ENCODE measurements at places on chromosomes 11 and 22.

- no peak for DNase-seq
Measured at GRCh38 chr22:21652547-21653545, 10.7 kb downstream of the SDF2L1 start.

GRCh38 chr11:29564486-29564885 is 452.3 kb downstream of the KCNA4 start:
- DNase-seq, result peak; percentile 86

DNA sequence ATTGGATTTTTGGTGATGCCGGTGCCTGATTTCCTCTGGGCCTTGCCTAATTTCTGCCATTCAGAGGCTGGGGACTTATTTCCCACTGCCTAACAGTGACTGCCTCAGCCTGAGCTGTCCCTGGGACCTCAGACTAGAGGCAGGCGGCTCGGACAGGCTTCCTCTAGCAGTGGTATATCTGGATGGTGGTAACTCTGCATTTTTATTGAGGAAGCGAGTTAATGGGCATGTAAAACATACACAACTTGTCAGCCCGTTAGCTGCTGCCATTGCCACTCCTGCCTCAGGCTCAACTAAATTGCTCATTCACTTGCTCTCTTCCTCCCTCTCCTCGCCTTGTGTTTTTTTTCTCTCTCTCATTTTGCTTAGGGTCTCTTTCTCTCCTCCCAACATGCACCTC is 561.6 kb downstream of the BUD13 start:
- no peak for DNase-seq

DNA sequence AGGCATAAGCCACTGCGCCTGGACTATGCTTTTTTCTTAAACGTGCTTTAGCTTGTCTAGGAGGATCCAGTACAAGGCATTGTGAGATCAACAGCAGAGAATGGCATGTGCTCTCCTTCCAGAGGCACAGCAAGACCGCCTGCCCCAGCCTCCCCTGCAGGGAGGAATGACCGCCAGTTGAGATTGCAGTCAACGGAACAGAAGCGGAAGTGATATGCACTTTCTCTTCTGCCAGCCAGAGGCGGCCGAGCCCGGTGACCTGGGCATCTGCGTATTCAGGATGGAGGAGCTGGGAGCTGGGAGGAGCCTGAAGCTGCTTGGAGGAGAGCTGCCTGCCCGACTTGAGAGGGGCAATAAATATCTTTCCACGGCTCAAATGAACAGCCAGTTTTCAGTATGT is 243.0 kb downstream of the CTTN start:
- peak; percentile 11 for DNase-seq

DNA sequence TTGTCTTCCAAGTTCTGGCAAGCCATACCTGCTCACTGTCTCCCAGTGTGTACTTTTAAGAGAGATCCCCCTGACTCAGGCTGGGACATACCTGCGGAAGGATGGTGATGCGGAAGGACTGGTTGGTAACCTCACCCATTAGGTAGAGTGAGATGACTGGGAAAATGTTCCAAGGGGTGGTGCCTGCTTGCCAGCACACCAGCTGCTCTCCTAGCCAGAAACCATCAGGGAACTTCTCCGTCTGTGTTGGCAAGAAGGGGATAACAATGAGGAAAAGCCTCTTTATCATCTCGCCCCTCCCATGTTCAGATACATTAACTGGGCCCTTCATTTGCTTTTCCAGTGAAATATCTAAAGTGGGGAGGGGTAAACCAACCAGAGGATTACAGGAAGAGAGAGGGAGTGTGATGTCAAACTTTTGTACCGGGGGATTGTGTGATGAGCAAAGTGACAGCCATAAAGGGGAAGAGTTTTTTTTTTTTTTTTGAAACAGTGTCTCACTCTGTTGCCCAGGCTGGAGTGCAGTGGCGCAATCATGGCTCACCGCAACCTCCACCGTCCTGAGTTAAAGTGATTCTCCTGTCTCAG is at the start of gene BACE1-AS:
Gene BACE1-AS, plus strand, starts transcription at position 538 of the 588 bp plus-strand sequence.
- no peak for DNase-seq

DNA sequence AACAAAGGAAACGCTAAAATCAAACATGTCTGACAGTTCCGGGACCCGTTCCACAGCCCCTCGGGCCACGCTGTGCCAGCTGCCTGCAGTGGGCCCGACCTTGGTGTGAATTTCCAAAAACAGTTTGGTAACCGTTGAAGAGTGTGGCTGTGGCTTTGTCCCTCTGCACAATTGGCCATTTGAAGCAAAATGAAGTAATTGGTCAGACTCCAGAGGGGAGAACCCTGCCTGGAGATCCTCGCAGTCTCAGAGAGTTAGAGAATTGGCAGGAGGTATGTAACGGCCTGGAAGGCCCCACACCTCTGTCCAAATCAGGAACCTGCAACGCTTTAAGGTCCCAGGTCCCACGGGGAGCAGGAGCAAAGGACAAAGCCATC is 26.3 kb downstream of the TRMU start:
- DNase-seq, result no peak

GRCh38 chr22:36938886-36939285 is 25.5 kb downstream of the CSF2RB start:
- no peak for DNase-seq

- DNase-seq, result peak; percentile 60
Measured at GRCh38 chr11:96254087-96254486, 88.9 kb downstream of the MAML2 start.

DNA sequence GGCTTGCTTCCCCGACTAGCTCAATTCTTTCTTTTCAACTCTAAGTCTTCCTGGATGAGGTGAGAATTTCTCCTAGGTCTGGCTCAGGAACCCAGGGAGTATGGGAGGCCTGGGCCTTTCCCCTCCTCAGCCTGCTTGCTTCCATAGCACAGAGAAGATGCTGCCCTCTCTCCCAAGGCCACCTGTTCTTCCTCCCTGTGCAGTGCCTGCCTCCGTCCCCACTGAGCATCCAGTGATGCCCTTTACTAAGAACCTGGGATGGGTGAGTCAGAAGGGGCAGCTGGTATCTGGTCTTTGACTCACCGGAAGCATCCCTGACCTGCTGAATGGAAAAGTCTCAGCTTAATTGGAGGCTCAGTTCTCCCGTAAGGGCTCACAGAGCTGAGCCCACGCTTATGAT is 607.9 kb downstream of the BUD13 start:
- no peak for DNase-seq

DNA sequence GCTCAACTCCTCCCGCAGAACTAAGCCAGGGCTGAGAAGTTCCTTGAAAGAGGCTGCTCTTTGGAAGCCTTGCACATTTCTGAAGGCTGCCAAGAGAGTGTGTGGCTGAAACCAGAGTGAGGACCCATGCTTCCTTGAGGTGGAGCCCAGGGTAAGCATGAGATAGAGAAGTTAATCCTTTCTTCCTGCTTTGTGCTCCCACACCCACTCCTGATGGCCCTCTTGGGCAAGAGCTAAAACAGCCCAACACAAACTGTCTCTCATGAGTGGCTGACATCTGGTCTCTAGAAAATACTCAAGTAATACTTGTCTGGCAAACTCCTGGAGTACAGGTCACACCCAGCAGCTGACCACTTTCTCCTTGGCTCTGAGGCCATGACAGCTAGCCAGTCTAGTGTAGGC is 523.7 kb downstream of the INSC start:
- no peak for DNase-seq

GRCh38 chr11:8338138-8338537 is 74.5 kb upstream of the LMO1 start:
- DNase-seq, result peak; percentile 51

GRCh38 chr11:123654566-123655081 is at the start of gene SCN3B:
TSS of gene SCN3B (minus strand) at chr11:123654624. CDS start at chr11:123653801, 823 bp downstream.
- DNase-seq, result peak; percentile 82

DNA sequence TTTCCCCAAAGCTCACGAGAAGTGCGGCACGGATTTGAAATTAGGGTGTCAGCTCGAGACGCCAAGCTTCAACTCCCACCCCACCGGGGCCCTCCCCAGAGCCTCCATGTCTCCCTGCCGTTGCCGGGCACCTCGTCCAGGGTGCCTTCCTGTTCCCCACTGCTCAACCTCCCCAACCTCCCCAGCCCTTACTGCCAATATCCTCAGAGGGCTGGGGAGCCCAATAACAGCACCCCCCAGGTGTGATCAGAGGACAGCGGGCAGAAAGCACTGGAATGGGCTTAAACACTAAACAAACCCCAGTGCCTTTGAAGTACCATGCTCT is 1336.4 kb downstream of the TBC1D22A start:
- DNase-seq, result no peak

- DNase-seq, result no peak
Measured at GRCh38 chr11:115535781-115536180, 31.6 kb upstream of the CADM1 start.

GRCh38 chr11:76630600-76631281 is 39.8 kb downstream of the LRRC32 start:
- DNase-seq, result no peak

- DNase-seq, result no peak
Measured at GRCh38 chr11:10906521-10906920, 48.7 kb upstream of the ZBED5 start.

DNA sequence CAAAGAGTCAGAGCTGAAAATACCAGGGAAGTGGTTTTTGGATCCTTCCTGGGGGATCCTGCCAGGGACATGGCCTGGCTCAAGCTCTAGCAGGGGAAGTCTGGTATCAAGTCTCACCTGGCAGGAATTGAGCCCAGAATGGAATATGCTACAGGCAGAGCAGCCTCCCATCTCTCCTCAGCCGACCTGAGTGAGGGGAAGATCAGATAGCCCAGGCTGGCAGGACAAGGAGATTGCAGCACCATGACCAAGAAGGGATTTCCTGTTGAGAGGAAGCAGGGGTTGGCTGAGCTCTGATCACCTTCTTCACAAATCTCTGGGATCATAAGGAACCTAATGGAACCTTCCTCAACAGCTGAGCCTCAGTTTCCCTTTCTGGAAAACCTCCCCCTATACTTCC is 13.0 kb downstream of the OAF start:
- DNase-seq, result no peak

- DNase-seq, result peak; percentile 18
Measured at GRCh38 chr22:23938328-23939016, 22.5 kb downstream of the GSTT2B start.

- no peak for DNase-seq
Measured at GRCh38 chr22:45101515-45102227, 62.1 kb upstream of the NUP50 start.

GRCh38 chr22:22818861-22819855 is 68.5 kb upstream of the IGLL5 start:
- DNase-seq, result no peak

DNA sequence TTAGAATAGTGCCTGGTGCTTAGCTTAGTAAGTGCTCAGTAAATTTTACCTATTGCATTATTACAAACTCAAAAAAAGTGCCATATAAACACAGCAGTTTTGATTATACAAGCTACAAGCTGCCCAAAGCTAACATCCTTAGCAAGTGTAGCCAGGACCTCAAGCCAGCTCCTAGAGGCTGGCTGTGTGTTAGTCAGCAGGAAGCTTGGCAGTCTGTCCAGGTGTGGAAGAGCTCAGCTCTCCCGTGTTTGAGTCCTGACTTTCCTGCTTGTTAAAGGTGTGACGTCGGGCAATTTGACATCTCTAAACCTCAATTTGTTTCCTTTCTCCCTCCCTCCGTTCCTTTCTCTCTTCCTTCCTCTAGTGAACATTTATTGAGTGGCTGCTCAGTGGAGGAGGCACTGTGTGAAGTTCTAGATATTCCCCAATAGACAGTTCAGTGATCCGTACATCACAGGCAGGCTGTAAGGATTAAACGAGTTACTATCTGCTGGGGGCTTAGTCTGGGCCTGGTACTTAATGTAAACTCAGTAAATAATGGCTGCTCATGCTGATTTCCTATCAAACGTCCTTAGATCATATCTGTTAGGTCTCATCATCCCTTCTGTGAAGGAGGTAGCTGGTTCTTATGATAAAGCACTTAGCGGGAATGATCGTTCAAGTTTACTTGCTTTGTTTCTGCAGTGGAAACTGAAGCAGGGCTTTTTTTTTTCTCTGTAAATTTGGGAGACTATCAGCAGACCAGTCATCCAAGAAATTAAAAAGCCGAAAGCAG is 68.7 kb downstream of the PRR5L start:
- no peak for DNase-seq

GRCh38 chr22:22371031-22371541 is 126.5 kb downstream of the VPREB1 start:
- DNase-seq, result no peak

- DNase-seq, result no peak
Measured at GRCh38 chr11:23403210-23404185, 543.2 kb upstream of the CCDC179 start.

- no peak for DNase-seq
Measured at GRCh38 chr11:85767246-85767945, 43.5 kb downstream of the SYTL2 start.

- DNase-seq, result no peak
Measured at GRCh38 chr11:42773729-42774128, 538.1 kb upstream of the API5 start.

- no peak for DNase-seq
Measured at GRCh38 chr11:113091481-113091780, 130.2 kb downstream of the NCAM1 start.

- DNase-seq, result peak; percentile 90
Measured at GRCh38 chr11:469684-470560, 19.8 kb downstream of the PTDSS2 start.

DNA sequence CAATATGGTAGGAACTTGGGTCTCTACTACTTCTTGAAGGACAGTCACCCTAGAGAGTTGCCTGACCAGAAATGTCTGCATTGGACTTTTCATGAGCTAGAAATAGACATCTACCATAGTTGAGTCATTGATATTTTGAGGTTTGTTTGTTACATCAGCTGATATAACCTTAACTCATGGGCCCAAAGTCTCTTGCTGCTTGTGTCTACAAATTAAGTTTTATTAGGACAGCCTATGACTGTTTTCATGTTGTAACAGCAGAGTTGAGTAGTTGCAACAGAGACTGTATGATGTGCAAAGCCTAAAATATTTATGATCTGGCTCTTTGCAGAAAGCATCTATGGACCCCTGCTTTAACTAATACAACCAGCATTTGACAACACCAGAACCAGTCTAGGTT is 155.3 kb downstream of the MIAT start:
- no peak for DNase-seq

DNA sequence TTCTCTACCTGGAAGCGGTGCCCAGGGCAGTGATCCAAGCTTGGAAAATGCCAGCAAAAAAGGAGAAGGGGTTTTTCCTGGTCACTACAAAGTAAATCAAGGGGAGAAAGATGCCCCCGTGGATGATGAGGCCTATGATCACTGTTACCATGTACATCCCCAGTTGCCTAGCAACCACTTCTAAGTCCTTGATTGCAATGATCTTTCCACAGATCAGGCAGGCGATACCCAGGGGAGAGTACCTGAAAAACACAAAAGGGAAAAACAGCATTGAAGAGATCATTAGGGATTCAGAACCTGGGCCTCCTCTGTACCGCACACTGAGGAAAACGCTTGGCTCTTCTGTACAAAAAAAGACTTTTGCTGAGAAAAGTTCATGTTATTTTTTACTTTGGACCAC is 127.1 kb downstream of the SLC1A2 start:
- no peak for DNase-seq
